ENCODE measurements at places on chromosomes 16 and 17.

DNA sequence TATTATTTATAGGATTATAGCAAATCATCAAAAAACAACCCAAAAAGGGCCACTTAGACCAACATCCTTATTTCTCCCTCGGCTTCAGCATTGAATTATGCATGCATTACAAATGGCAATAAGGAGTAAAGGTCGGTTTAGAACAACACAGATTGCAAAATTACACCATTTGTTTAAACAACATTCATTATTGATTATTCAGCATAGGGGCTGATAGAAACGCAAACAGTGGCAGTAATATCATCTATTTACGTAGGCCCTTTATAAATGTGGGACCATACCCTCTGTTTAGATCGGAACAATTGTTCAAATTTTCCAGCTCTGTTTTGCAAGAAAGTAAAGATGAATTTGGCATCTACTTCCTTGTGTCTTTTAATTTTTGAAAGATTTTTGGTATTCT, 153.3 kb downstream of the WWOX start:
- DNase-seq, result no peak

- no peak for DNase-seq
These were observed 13.5 kb downstream of the CUEDC1 start for GRCh38 chr17:57941384-57942370.

- DNase-seq, result no peak
These were observed 65.9 kb downstream of the METRNL start for GRCh38 chr17:83145358-83145738.

GRCh38 chr17:47894498-47895346, 1.3 kb upstream of the SP2 start:
- no peak for DNase-seq

GRCh38 chr16:81237282-81237681, 1.2 kb upstream of the BCO1 start:
- DNase-seq, result no peak

GRCh38 chr17:27991462-27991993, 50.9 kb upstream of the NLK start:
- no peak for DNase-seq
